ENCODE measurements at places on chromosomes 2 and 18.

DNA sequence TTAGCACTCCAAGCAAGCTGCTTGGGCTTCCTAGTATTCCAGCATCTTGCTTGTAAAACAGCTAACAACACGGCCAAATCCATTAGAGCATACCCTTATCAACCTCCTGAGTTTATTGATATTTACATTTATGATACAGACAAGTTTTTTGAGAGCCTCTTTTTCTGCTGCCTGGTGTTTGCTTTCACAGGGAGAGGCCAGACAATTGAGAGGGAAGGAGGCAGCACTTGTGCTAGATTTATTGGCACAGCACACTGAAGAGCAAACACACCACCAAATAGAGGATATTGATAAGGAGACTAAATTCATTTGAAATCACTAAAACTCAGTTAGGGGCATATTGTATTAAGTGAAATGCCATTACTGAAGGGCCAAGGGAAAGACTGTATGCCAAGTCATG lies 1142.3 kb upstream of the FANCL start:
- DNase-seq: no peak

DNA sequence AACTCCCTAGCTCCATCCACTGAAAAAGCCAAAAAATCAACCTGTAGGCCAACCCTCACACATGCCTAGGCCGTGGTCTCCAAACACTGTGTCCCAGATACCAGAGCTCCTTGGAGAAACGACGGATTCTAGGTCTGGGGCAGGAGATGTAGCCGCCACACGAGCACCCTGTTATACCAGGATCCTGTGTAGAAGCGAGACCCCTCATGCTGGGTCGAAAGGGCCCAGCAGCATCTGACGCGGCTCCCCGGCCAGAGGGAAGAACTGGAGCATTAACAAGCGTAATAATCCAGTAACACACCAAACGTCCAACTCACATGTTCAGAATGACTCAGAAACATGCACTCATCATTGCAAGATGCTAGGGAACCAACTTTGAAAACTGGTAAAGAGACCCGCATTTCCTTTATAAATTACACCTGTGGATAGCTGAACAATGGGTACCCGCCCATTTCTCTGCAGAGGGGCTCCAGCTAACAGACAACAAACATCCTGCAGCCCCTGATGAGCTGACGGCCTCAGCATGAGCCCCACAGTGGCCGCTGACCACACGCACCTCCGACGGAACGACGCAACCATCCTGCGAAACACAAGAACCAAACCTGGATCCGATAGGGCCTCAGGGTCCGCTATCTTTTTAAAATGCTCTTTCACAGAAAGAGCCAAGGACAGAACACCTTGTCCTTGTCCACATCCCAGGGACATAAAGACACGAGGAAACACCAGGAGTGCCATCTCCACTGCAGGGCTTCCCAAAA lies 14.2 kb downstream of the SLC66A2 start:
- no peak for DNase-seq

DNA sequence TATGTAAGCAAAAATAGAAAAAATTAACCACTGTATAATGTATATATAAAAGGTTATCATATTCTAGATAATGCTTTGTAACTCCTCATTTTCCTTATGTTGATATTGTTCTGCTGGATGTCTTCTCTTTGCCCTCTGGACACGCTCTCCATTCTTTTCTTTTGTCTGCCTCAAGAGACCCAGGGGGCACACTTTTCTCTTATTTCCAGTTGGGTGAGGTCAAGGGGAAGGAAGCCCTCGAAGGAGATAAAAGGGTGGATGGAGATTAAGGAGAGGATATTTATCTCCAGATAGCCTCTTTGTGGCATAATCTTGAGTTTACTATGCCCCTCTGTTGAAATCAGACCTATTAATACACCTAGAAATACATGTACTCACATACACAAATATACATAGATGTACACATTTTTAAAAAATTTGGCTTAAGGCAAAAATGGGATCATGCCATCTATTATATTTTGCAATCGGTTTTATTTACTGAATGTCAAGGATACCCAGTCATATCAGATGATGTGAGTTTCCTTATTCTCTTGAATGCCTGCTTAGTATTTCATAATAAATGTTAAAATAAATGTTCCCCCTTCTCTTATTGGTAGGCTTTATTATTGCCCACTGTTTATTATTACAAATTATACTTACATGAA lies 65.3 kb downstream of the LCLAT1 start:
- DNase-seq: no peak

- DNase-seq: no peak
Observed at GRCh38 chr2:130842770-130843169, 6.1 kb downstream of the ARHGEF4 start.

DNA sequence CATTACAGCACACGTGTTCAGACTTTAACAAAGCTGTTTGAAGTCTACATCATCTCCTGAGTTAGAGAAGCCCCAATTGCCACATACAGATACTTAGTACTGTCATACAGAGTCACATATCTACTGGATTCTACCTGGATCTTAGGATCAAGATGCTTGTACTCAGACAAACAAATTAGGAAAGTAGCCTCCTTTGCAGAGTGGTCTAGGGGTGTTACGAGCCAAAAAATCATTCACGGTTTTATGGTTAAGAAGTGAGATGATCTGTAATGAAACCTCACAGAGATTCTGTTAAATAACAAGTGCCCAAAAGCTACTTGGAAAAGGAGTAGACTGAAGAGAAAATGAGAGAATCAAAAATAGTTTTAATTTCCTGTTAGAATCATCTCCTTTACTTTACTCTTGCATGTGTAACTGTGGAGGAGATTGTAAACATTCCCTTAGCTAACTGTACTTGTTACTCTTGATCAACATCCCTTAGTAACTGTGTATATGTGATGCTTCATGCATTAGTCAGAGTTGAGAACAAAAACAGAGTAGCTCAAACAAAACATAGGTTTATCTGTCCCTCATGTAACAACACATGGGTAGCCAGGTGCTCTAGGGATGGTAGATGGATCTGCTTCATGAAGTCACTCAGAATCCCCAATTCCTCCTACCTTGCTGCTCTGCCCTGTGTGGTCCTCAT lies 16.4 kb upstream of the IL1RL1 start:
- DNase-seq: no peak

DNA sequence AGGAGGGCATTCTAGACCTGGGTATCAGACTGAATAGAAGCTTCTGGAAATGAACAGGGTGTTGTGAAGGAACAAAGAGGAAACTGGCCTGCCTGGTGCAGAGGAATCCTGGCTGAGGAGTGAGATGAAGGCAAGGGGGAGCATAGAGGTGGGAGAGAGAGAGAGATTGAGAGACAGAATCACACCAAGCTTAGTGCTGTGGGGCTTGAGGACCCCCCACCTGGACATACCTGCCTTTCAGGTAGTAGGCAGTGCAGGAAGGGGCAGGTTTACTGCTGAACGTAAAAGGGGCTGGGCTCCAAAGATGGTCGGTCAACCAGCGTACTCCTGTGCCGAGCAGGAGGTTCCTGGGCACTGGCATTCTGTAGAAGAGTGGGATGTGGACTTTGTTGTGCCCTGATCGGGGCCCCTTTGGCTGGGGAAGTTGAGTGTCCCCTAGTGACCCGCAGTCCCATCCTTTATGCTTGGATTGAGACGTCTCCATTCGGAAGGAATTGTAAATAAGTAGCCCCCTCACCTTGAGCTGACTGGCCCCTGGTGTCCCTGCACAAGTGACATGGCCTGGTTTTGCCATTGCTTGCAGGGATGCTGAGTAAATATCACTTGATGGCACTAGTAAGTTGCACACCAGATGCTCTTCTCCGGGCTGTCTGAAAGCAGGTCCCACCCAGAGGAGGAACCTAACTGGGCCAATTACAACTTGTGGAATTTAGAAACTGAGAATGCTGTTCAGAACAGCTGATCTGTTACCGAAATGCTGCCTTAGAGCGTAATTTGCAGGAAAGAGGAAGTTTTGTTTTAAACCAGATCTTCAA lies 1.4 kb downstream of the UBE2F start:
- DNase-seq: no peak

- DNase-seq: no peak
Observed at GRCh38 chr2:220001751-220002150, 374.3 kb downstream of the SLC4A3 start.

DNA sequence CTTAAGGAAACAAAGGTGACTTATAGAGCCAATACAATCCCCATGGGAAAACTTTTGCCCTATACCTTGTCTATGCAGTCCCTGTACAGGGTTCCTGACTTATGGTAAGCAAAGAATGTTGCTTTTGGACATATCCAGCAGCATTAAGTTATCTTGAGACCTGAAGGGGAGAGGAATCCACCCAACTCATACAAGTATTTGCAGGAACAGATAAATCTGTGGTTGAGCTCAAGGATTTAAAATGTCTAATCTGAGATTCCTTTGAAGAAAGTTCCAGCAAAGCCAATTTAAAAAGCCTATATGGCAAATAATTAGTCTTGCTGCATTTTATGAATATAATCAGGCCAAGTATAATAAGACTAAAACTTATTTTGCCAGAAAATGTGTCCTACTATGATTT lies 739.5 kb upstream of the CDH2 start:
- DNase-seq: no peak

DNA sequence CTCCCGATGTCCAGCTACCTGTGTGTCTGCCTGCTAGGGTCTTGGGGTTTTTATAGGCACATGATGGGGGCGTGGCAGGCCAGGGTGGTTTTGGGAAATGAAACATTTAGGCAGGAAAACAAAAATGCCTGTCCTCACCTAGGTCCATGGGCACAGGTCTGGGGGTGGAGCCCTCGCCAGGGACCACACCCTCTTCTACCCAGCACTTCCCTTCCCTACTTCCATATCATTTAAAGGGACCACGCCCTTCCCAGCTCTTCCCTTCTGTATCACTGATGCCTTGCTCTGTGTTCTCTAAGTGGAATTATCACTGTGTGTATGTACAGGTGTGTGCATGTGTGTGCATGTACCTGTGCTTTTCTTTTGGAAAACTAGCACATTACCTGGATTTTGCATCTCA lies 6.3 kb downstream of the UGT1A1 start:
- DNase-seq: no peak

Data from activated naive CD4-positive, alpha-beta T cell treated with anti-CD3 and anti-CD28 coated beads, Interleukin-2, amount 50 U/mL, for 72 hours (primary cell).